Fibroblast of villous mesenchyme (primary cell): ENCODE measurements at places on chromosomes 12 and 14. TPM values are rescaled to one million over a fixed set of nuclear protein-coding genes. Genes with fewer than 3 reads are reported as not detected.

MYBPC1 gene
- total RNA-seq = not detected in 2 replicates

ZBTB42 gene
- 3.5 and 4.3 TPM in 2 replicates for total RNA-seq

PIGH gene
- total RNA-seq = 15.5 and 17.7 TPM in 2 replicates

KRT6C gene
- not detected in 2 replicates for total RNA-seq

HSPB8 gene
- total RNA-seq = 11.6 and 22.0 TPM in 2 replicates

C12orf75 gene
- 295 and 302 TPM in 2 replicates for total RNA-seq

CIT gene
- total RNA-seq = 18.4 and 20.7 TPM in 2 replicates

KCNA5 gene
- not detected in 2 replicates for total RNA-seq

HOXC12 gene
- under 0.01 TPM in 2 replicates for total RNA-seq

PAN2 gene
- 13.0 and 14.8 TPM in 2 replicates for total RNA-seq

KRT2 gene
- total RNA-seq = not detected in 2 replicates

TSPAN8 gene
- 0.43 TPM in 1 of 2 replicates, not detected in the other for total RNA-seq

KRT4 gene
- not detected in 2 replicates for total RNA-seq

TMPO gene
- total RNA-seq = 89.2 and 124 TPM in 2 replicates

A2ML1 gene
- not detected in 2 replicates for total RNA-seq

VASH1 gene
- 3.9 and 5.8 TPM in 2 replicates for total RNA-seq

CYP27B1 gene
- 0.97 and 3.0 TPM in 2 replicates for total RNA-seq

ESPL1 gene
- total RNA-seq = 4.8 and 6.5 TPM in 2 replicates

DNA sequence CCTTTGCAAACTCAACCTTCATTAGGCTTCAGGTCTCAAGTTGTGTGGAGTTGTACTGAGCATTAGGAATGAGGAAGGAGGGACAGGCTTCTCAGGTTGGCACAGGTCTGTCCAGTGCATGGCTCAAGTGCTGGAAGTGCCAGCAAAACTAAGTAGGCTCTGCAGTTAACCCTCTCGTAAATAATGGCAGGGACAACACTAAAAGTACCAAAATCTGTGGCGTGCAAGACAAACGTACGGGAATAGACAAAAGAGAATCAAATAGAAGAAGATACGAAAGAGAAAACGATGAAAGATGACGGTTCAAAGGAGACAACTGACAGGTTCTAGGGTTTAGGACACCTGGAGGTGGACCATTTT, 612 bp downstream of the TRAPPC6B start:
- DNase-seq = no peak

GRCh38 chr12:74185360-74185759, 352.3 kb upstream of the ATXN7L3B start:
- DNase-seq = no peak

DNA sequence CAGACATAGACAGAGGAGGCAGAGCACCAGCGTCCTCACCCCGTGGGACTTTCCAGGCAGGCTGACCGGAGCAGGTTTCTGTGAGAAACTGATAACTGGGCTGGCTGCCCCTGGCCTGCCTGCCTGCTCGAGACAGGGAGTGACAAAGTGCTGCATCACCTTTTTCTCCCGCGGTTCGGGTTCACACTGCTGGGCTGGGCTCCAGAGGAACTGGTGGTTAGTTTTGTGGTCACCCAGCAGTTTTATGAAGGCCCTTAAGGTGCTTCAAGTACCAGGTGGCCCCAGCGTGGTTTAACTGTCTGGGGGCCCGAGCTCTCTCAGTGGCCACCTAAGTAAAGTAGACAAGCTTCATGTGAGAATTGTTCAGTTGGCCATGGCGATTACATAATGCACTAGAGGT, 1073.6 kb downstream of the BCL11B start:
- no peak for DNase-seq

- no peak for DNase-seq
Measured at GRCh38 chr12:50032854-50033581, 7.7 kb upstream of the RACGAP1 start.

DNA sequence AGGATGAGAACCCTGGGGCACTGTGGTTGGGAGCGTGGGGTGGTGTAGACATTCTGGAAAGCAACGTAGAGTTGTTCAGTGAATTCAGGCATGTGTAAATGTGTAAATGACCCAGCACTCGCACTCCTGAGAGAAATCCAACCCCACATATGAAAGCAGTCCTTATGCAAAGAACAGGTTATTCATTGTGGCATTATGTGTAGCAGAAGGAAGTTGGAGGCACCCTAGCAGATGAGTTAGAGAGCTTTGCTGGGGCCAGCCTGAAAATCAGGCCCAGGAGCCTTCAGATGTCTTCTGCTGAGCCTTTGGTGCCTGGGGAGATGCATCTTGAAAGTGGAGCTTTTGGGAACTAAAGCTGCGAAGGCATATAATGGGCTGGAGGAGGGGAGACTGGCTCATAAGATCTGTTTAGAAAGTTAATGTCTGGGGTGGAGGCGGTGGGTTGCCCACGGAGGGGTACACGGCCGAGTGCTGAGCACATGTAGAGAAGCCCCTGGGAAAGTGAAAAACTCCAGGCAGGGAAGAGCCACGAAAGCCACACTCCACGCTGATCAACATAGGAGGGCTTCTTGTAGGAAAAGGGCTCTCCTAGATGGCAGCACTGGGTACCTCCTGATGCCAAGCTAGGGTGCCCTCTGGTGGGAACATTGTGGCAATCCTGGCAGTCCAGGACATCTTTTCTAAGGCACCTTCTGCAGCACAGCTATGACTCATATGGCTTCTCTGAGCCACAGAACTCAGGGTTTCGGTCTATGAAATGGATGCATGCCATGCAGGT, 6.0 kb upstream of the KRT83 start:
- DNase-seq = peak; percentile 89

GRCh38 chr12:34379142-34379541, 356.8 kb downstream of the ALG10 start:
- no peak for DNase-seq

DNA sequence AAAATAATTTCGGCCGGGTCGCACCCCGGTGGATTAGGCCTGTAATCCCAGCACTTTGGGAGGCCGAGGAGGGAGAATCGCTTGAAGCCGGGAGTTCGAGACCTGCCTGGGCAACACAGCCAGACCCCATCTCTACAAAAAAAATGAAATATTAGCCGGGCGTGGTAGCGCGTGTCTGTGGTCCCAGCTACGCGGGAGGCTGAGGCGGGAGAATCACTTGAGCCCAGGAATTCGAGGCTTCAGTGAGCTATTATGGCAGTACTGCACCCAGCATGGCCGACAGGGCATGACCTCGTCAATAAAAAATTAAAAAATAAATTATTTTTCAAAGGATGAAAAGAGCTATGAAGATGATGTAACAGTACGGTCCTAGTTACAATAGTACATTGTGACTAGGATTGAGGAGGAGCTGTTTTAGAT, 523 bp downstream of the GTF2H3 start:
- DNase-seq = no peak

GRCh38 chr12:124482901-124483799, 84.3 kb downstream of the NCOR2 start:
- DNase-seq = no peak

GRCh38 chr12:6307529-6307928, 3.0 kb upstream of the PLEKHG6 start:
- DNase-seq = no peak

GRCh38 chr12:113170926-113171325, 14.4 kb downstream of the DDX54 start:
- DNase-seq = no peak

- DNase-seq = no peak
Measured at GRCh38 chr14:77077040-77077439, 21.0 kb upstream of the CIPC start.

DNA sequence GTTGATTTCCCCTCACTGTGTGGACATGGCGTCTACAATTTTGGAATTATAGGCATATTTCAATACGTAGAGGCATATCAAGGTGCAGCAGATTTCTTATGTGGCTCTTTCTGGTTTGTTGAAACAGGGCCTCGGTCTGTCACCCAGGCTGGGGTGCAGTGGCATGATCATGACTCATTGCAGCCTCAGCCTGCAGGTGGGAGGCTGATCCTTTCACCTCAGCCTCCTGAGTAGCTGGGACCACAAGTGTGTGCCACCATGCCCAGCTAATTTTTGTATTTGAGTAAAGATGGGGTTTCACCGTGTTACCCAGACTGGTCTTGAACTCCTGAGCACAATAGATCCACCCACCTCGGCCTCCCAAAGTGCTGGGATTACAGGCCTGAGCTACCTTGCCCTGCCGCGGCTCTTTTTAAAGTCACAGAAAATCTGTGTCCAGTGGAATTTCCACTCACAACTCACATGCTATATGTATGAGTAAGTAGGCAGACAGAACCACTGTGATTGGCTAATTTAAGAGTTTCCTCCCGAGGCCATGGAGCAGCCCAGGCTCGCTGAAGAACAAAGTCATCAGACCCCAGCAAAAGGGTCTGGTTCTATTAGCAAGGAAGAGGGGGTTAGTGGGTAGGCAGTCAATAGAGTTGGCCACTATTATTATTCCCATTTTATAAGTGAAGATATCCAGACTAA, 9.1 kb downstream of the GNG2 start:
- no peak for DNase-seq

- DNase-seq = peak; percentile 5
Measured at GRCh38 chr12:125518074-125518473, 452.8 kb downstream of the AACS start.

- DNase-seq = no peak
Measured at GRCh38 chr14:70685474-70686197, 43.9 kb downstream of the TTC9 start.

- DNase-seq = no peak
Measured at GRCh38 chr12:96218989-96219678, 25.0 kb downstream of the ELK3 start.

GRCh38 chr14:31965071-31965734, 111.9 kb upstream of the ARHGAP5 start:
- no peak for DNase-seq

- no peak for DNase-seq
Measured at GRCh38 chr14:103593577-103593976, 30.8 kb downstream of the COA8 start.

- DNase-seq = no peak
Measured at GRCh38 chr14:26597071-26597588, 703 bp downstream of the NOVA1 start.

DNA sequence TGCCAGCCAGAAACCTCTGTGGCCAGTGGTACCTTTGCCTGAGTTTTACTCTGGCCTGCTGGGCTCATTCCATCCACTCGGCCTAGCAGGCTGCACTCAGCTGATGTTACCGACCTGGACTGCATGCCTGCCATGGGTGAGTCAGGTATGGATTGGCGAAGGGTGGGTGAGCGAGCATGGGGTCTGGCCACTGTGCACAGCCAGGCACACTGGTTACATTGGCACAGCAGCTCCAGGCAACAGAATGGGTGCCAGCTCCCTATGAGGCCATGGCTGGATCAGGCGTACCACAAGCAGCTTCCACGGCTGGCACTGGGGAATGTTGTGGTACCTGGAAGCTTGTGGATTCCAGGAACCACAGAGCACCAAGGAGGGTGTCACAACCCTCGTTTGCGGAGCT, 685.7 kb downstream of the SLC16A7 start:
- no peak for DNase-seq

DNA sequence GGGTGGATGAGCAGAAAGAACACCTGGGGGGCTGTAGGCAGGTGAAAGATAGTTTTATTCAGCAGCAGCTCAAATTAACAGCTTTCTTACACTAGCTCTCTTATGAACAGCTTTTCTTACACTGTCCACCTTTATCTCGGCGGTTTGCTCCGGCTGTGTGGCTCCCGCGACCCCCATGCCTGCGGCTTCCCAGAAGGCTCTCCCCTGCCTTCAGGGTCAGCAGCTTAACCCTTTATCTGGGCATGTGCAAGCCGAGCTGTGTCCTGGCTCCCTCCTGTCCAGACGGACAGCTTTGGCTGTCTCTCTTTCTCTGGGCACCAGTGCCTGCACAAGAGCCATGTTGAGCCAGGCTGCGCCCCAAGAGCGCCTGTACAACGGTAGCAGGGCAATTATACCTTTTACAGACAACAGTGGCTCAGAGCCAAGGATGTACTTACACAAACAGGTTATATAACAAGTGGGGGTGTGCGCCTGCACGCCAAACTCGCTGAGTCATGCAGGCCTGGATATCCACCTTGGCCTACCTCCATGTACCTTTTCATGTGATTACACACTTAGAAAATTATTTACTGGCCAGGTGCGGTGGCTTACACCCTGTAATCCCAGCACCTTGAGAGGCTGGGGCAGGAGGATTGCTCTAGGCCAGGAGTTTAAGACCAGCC, 28.5 kb upstream of the KLHL42 start:
- no peak for DNase-seq

GRCh38 chr14:57161583-57162234, 107.0 kb downstream of the EXOC5 start:
- no peak for DNase-seq

DNA sequence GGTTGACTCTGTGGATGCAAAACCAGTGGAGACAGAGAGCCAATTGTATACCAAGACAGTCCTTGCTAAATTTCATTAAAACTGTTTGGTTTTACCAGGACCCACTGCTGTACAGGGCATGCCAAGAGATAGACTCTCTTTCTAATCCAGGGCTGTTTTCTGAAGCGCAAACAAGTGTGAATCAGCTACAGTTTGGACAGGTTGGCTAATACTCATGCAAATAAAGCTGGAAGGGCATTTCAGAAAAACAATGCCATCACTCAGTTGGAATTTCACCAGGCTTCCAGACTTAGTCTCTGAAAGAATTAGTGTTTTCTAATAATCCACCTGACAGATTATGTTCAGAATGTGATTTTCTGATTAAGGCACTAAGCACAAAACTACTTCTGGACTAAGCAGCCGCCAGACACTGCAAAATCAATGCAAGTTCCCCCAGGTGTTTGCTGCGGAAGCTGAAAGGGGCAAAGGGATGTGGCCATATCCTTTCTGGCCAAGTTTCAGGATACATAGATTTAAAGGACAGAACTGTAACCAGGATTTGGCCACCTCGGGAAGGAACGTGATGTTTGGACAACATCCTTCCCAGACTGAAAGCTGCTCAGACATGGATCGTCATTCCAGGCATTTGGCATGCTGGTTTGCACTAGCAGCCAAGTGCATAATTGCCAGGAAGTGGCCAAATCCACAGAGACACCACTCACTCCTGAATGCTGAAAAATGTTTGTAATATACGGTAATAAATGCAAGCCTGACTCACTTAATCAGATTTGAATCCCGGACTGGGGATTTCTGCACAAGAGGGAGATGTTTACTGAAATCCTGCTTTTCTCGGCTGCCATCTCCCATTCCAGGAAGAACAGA, 32.0 kb upstream of the CDKN3 start:
- peak; percentile 35 for DNase-seq

DNA sequence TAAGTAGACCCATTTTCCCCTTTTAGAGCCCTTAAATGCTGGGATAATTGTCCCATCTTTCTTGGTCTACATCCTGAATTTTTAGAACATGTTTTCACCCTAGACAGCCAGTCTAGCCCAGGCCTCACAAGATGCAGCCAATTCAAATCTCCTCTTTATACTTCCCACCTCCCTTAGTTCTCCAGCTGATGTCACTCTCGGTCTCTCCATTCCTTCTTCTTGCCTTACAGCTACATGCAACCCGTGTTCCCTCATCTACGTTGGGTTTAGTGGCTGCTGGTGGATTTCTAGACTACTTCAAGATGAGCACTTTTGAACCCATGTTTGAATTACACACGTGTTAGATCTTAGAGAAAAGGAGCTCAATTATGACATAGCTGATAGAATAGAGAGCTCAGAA, 132.0 kb downstream of the PPM1H start:
- no peak for DNase-seq

- DNase-seq = peak; percentile 85
Measured at GRCh38 chr12:28563936-28564335, 373.7 kb downstream of the CCDC91 start.
